Airway epithelial cell (primary cell): ENCODE measurements at places on chromosomes 13 and 19. TPM values are rescaled to one million over a fixed set of nuclear protein-coding genes. Genes with fewer than 3 reads are reported as not detected.

KLK13 gene
- 1.3 and 1.5 TPM in 2 replicates for total RNA-seq

ZNF799 gene
- total RNA-seq = 1.6 and 2.6 TPM in 2 replicates

ERICH6B gene
- total RNA-seq = not detected in 2 replicates

SIGLEC10 gene
- total RNA-seq = not detected in 2 replicates

MEIOSIN gene
- not detected in 2 replicates for total RNA-seq

IL17D gene
- total RNA-seq = 0.42 and 1.2 TPM in 2 replicates

PSG1 gene
- total RNA-seq = not detected in 2 replicates

VSTM2B gene
- total RNA-seq = not detected in 2 replicates

NPAS1 gene
- 0.51 and 1.7 TPM in 2 replicates for total RNA-seq

ZNF616 gene
- total RNA-seq = 3.5 and 5.6 TPM in 2 replicates

GFY gene
- total RNA-seq = not detected in 2 replicates

POU2F2 gene
- total RNA-seq = 1.1 and 1.3 TPM in 2 replicates

MAST1 gene
- 0.23 and 0.42 TPM in 2 replicates for total RNA-seq

DACH1 gene
- total RNA-seq = not detected in 2 replicates

VAV1 gene
- total RNA-seq = 2.3 and 2.8 TPM in 2 replicates

KLK6 gene
- total RNA-seq = 2.2 and 2.8 TPM in 2 replicates

ZNF625 gene
- total RNA-seq = 3.0 and 6.2 TPM in 2 replicates

URAD gene
- not detected in 2 replicates for total RNA-seq

PCP2 gene
- not detected in 2 replicates for total RNA-seq

SLC1A6 gene
- total RNA-seq = not detected in 2 replicates

PGLYRP1 gene
- not detected in 2 replicates for total RNA-seq

LRRC25 gene
- not detected in 2 replicates for total RNA-seq

FRY gene
- 0.56 and 0.85 TPM in 2 replicates for total RNA-seq

SIGLEC9 gene
- total RNA-seq = not detected in 2 replicates

SPIB gene
- not detected in 2 replicates for total RNA-seq

ADGRE2 gene
- total RNA-seq = 3.5 and 6.3 TPM in 2 replicates

WDR88 gene
- total RNA-seq = not detected in 2 replicates

IFNL1 gene
- total RNA-seq = not detected in 2 replicates

GAPDHS gene
- not detected in 2 replicates for total RNA-seq

ZNF540 gene
- total RNA-seq = 0.19 and 0.35 TPM in 2 replicates

CLDND2 gene
- not detected in 2 replicates for total RNA-seq

HTR2A gene
- total RNA-seq = not detected in 2 replicates

TEKTIP1 gene
- not detected in 2 replicates for total RNA-seq

S1PR2 gene
- total RNA-seq = 2.4 and 4.9 TPM in 2 replicates

RASAL3 gene
- not detected in 2 replicates for total RNA-seq

DOCK9 gene
- 76.1 and 82.2 TPM in 2 replicates for total RNA-seq

ZNF554 gene
- 2.2 and 4.0 TPM in 2 replicates for total RNA-seq

NDFIP2 gene
- total RNA-seq = 47.8 and 77.7 TPM in 2 replicates

BST2 gene
- not detected in 2 replicates for total RNA-seq

ZNF439 gene
- 0.65 and 0.92 TPM in 2 replicates for total RNA-seq

CEACAM16 gene
- not detected in 2 replicates for total RNA-seq

MYDGF gene
- 118 and 142 TPM in 2 replicates for total RNA-seq

ZNF546 gene
- 0.09 and 0.78 TPM in 2 replicates for total RNA-seq
